Astrocyte (in vitro differentiated cells and primary cell): ENCODE measurements at places on chromosomes 5 and 9.

DNA sequence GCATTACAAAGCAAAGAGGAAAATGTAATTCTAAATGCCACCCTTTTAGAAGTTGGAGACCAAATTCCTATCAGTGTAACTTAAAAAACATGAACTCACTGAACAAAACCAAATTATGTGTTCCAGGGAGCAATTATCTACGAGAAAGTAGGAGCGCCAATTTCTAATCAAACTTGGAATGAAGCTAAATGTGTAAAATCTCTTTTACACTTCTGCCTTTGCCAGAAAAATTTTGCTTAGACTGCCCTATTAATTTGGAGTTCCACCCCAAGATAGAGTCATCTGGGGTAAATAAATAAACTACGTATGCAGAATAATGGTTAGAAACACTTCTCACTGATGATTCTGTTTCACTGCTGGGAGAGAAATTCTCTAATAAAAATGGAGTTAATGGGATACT lies 825.6 kb downstream of the MTRR start:
- DNase-seq, result no peak

DNA sequence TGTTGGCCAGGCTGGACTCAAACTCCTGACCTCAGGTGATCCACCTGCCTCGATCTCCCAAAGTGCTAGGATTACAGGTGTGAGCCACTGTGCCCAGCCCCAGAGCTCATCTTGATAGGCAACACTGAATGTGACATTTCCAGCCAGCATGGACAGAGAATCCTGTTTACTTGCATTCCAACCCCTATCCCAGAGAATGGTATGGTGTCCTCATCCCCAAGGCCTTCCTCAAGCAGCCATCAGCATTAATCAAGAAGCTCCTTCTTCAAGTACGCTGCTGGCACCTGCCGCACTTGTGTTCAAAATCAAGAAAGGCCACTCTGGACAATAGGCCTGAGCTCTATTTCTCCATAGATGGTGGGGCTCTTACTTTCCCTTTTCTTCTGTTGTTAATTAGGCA lies 40.2 kb downstream of the STARD4 start:
- no peak for DNase-seq

- no peak for DNase-seq
Observed at GRCh38 chr5:138946241-138946623, 71.1 kb upstream of the LRRTM2 start.

DNA sequence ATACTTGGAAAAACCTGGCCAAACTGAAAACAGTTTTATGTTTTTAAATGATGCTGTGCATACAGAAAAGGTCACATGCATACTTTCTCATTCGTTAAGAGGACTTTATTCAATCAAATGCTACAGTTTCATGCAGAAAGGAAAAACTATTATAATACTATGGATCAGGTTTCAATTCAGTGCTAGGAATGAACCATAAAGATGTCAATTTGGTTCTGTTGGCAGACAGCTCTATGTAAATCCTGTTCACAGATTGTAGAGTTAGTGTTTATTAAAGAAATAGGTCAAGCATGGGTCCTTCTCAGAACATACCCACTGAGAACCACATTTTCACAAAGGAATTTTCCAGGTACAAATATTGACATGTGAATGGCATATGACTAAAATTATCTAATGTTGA lies 57.1 kb downstream of the RETREG1 start:
- DNase-seq, result no peak

GRCh38 chr5:78289911-78290310 lies 4.6 kb downstream of the AP3B1 start:
- no peak for DNase-seq

- no peak for DNase-seq
Observed at GRCh38 chr5:120982351-120982750, 518.3 kb downstream of the PRR16 start.

DNA sequence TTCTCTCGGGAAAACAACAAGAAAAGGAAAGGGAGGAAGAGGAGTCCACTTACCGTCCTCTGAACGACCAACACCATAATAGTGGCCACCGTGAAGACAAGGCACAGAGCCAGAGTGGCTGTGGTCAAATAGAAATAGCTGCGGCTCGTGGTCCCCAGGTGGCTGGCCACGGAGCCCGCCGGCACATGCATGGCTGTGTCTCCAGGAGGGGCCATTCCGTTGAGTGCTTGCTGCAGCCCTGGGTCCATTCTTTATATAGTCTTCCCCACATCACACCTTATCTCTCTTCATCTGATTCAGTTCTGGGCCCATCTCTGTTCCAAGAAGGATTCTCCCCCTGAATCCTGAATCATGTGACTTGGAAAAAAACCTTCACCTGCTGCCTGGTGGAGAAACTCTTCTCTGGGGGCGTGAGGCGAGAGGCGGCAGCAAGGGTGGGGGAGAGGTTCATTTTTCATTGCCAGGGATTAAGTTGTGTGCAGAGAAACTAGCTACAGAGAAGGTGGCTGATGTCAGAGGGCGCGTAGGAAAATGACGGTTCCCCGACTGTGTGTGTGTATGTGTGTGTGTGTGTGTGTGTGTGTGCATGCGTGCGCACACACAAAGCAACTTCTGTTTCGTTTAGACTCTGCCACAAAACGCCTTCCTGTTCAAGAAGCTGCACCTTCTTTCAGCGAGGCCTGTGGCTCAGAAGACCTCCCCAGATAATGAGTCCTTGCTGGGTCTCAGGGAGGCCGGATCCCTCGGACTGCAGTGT lies at the start of gene TNFSF8:
Gene TNFSF8 (minus strand): TSS at position 536 of the 757 bp plus-strand sequence. CDS start 288 bp downstream, at position 248.
- no peak for DNase-seq

GRCh38 chr9:69307446-69308205 lies 17.4 kb upstream of the ENTREP1 start:
- DNase-seq, result peak; percentile 96

DNA sequence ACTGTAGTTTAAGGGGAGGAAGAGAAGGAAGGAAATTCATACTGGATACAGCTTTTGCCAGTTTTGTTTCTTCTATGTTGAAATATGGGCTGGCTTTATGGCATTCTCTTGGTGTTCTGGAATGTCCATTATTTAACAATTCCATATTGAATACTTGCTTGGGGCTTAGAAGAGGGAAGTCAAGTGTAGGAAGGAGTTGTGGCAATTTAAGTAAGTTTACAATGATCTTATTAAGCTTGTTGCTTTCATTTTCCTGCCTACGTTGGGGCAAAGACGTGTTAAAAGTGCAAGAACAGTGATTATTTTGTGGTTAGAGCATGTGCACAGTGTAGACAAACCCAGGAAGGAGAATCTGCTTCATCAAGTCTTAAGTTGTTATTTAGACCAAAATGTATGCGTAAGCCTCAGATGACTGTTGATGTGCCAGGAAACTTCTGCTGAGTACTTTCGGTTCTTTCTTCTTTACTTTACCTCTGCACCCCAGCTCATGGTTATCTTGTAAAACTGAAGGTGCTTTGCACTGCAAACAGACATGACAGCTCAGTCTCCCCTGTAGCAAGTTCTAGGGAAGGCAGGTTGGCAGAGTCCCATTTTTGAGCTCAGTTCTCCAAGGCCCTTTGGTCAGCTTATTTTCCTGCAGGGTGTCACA lies 75.8 kb downstream of the F2RL2 start:
- no peak for DNase-seq

GRCh38 chr5:168153876-168154270 lies 137.6 kb upstream of the WWC1 start:
- DNase-seq, result no peak

DNA sequence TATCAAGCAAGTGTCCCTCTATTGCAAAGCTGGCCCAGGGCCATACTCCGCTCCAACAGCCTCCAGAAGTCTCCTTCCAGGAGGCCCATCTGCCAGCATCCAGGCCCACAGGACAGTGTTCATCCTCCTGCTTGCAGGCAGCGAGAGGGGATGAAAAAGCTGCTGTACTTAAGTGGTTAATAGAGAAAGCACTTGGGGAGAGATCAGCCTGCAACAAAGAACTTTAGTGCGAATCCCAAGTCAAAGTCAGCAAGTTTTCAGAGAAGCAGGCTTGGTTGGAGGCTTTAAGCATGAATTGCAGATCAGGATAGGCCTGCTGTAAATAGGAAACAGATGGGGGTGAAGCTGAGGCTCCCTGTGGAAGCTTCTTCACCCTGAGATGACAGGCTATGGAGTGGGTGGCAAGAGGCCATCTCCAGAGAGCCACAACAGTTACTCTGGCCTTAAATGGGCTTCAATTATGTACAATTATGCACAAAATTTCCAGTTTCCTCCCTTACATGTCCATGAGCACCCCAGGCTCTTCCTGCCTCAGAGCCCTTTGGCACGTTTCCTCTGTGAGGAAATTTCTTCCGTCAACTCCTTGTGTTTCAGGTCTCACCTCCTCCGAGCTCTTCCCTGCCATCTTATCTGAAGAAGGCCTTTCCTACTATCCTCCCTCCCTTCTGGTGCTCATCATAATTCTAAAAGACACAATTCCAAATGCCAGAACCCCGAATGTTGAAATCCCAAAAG lies 98.0 kb upstream of the NR3C1 start:
- no peak for DNase-seq

DNA sequence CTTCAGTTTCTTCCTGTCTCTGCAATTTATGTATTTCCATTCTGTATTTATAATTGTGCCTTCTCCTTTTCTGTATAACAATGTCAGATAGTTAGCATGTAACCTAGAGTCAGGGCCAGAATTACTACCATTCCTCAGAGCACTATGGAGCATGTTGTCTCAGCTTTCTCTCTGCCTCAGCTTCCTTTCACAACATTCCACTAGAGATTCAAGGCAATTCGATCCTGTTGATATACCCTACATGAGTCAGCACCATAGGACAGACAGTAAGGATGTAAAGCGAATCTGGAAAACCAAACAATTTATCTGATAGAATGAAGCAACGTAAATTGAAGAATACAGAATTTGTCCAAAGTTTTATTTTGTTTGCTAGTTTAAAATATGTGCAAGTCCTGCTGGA lies 728.3 kb upstream of the SEMA6A start:
- no peak for DNase-seq

- DNase-seq, result peak; percentile 92
Observed at GRCh38 chr5:39014561-39014960, 59.6 kb downstream of the RICTOR start.

GRCh38 chr5:102528600-102528999 lies 29.8 kb upstream of the SLCO6A1 start:
- no peak for DNase-seq

DNA sequence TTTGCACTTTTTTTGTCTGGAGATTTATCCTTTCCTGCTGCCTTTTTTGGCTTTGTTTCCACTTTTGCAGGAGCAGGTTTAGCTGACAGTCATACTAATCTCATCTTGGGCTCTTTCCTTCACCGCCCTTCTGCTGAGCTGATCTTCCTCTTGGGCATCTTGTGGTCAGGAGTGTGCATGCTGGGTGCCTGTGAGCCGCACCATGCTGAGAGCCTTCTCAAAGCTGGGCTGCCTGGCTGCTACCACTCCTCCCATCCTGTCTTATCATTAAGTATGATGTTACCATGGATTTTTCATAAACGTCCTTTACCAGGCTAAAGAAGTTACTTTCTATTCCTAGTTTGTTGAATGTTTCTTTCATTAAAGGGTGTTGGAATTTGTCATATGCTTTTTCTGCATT lies 49.5 kb upstream of the MCCC2 start:
- DNase-seq, result no peak

DNA sequence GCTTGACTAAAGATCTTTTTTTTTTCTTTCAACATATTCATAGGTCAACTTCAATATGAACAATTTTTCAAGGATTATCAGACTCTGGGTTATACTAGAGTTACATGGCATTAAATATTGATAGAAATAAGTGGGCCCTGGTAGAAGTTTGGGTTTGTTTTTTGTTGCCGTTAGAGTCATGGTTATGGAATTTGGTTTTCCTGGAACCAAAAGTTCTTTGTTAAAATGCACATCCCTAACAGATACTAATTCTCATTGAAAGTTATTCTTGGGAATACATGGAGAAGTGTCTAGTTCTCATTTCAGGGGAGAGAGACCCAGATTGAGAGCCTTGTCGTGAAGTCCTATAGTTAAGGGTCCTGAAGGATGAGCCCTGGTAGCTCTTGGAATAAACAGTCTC lies 124.9 kb downstream of the FGF1 start:
- no peak for DNase-seq

DNA sequence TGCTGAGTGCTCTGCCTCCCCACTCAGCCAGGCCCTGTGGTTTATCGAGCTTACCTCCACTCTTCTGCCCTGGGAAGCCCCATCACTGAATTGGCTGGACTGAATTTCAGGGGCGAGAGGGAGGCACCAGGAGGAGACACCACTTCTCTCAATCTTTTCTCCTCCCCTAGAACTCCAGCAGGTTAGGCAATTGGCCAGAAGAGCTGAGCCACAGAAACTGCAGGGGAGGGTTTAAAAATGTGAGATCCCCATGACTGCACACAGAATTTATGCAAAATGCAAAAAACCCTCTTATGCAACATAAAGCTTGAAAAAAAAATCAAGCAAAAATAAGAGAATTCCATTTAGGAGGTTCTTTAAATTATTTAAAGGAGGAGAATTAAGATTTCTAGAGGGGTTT lies 29.9 kb downstream of the TUT7 start:
- peak; percentile 50 for DNase-seq

- DNase-seq, result no peak
Observed at GRCh38 chr5:131481569-131481968, 153.5 kb downstream of the RAPGEF6 start.

DNA sequence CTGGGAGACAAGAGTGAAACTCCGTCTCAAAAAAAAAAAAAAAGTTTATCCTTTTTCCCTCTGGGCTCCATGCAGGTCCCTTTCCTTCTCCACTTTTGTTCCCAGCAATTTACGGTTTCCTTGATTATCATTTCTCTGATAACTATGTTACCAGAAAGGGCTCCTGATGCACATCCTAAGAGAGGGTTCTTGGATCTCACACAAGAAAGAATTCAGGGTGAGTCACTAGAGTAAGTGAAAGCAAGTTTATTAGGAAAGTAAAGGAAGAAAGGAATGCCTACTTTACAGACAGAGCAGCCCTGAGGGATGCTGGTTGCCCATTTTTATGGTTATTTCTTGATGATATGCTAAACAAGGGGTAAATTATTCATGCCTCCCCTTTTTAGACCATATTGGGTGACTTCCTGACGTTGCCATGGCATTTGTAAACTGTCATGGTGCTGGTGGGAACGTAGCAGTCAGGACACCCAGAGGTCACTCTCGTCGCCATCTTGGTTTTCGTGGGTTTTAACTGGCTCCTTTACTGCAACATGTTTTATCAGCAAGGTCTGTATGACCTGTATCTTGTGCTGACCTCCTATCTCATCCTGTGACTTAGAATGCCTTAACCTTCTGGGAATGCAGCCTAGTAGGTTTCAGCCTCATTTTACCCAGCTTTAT lies 13.5 kb upstream of the MELK start:
- peak; percentile 39 for DNase-seq

DNA sequence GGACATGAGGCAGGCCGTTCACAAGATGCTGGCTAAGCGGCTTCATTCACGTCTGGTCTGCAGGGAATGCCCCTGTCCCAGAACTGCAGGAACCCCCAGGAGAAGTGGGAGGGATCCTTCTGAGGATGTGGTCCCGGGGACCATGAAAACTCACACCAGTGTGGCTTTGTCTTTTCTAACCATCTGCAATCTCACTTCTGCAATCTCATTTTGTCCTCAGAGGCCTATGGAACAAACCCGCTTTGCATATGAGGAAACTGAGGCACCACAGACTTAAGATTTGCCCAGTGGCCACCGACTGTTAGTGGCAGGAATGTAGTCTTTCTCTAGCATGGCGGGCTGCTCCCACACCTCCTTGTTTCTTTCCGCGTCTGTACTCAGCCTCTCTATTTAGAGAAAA lies 6.9 kb downstream of the CXCL14 start:
- DNase-seq, result no peak

- no peak for DNase-seq
Observed at GRCh38 chr5:231661-232060, 13.5 kb downstream of the SDHA start.

- no peak for DNase-seq
Observed at GRCh38 chr5:1815071-1815786, 14.0 kb downstream of the NDUFS6 start.

GRCh38 chr9:79573412-79573923 lies 1.7 kb downstream of the TLE4 start:
- DNase-seq, result no peak
